ENCODE measurements at places on chromosomes 1 and 21.

GRCh38 chr1:187469836-187470235 lies 641.1 kb downstream of the PLA2G4A start:
- DNase-seq: no peak

DNA sequence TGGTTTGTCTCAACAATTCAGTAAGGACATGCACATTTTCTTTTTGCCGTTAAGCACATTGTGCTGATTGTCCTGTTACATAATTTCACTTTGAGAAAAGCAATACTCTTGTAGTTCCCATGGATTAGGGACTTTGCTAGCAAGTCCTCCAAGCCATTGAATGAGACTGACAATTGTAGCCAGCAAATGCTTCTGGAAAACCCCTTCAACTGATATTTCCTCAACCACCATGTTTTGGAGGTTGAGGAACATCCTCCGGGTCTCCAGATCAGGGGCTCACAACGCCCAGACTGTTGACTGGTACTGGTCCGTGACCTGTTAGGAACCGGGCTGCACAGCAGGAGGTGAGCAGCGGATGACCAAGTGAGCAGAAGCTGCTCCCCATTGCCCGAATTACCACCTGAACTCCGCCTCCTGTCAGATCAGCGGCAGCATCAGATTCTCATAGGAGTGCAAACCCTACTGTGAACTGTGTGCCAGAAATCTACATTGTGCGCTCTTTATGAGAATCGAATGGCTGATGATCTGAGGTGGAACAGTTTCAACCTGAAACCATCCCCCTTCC lies 24.1 kb downstream of the ACTN2 start:
- DNase-seq: no peak

- no peak for DNase-seq
These were observed 28.8 kb downstream of the GORAB start for GRCh38 chr1:170560681-170561285.

GRCh38 chr1:17059391-17060305 lies 5.8 kb upstream of the SDHB start:
- DNase-seq: no peak

DNA sequence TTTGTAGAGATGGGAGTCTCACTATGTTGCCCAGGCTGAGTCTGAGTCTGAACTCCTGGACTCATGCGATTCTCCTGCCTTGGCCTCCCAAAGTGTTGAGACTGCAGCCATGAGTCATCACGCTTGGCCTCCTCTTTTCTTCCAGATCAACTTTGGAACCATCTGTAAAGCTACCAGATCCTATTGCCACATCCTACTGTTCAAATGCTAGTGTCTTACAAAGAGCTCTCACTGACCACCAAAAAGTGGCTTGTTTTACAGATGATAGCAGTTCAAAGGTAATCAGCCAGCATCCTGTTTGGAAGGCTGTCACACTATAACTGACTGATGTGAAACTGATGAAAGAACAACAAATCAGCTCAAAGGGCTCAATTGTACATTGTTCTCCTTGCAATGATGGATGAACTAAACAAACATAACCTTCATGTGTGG lies 221.6 kb downstream of the AKT3 start:
- no peak for DNase-seq

DNA sequence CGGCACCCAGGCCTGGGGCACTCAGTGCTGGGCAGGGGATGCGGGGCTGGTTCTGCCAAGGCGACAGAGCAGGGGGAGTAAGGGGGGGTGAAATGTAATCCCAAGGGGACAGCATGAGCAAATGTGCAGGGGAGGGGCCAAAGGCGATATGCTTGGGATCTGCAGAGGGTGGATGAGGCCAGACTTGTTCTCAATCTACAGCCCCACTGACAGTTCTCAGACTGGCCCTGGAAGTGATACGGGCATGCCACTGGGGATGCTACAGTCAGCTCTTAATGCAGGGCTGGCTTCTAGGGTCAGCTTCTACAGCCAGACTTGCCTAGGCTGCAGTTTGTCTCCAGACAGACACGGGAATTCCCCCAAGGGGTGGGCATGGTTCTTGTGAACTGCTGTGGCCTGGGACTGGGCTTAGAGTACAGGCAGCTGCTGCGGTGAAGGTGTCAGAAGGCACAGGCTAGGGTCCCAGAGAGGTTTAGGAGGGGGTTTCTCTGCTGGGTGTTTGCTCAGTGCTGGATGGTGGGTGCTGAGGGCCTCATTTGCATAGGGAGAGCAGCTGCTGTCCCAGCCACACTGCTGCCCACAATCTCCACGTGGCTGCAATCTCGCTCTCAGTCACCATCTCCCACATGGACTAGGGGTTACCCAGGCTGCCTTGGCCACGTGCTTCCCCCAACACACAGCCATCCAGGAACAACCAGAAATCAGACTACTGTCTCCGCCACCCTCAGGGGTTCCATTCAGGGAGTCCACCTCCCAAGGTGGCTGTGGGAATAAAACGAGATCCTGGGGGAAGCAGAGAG lies 190.1 kb downstream of the HIVEP3 start:
- peak; percentile 28 for DNase-seq

GRCh38 chr1:230385158-230385450 lies 41.0 kb downstream of the PGBD5 start:
- no peak for DNase-seq

DNA sequence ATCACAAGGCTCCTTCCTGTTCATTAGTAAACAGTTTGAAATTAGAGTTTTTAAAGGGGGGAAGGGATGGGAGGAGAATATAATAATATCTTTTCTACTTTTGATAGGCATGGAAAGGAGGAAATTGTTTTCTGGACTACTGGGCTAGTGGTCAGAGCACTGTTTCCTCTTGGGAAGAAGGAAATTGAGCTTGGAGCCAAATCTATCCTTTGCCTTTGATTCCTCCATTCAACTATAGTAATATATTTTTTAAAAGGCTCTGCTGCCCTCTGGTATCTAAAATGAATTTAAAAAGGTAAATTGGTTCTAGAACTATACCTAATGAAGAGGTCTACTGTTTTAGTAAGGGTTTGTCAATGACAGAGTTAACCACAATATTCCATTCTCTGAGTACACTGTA lies 5.9 kb downstream of the IARS2 start:
- DNase-seq: no peak

All from stimulated activated CD8-positive, alpha-beta memory T cell treated with anti-CD3 and anti-CD28 coated beads, Interleukin-4, amount 100 ng/mL, for 4 hours (primary cell).